Hematopoietic multipotent progenitor cell treated with erythropoietin and hydrocortisone succinate and interleukin-3 and kit ligand, for 8 days (in vitro differentiated cells): ENCODE measurements at places on chromosomes 3 and 15.

GRCh38 chr3:2303566-2303965 is 204.9 kb downstream of the CNTN4 start:
- DNase-seq: no peak

- no peak for DNase-seq
Measured at GRCh38 chr3:196360586-196360985, 22.4 kb upstream of the TM4SF19 start.

DNA sequence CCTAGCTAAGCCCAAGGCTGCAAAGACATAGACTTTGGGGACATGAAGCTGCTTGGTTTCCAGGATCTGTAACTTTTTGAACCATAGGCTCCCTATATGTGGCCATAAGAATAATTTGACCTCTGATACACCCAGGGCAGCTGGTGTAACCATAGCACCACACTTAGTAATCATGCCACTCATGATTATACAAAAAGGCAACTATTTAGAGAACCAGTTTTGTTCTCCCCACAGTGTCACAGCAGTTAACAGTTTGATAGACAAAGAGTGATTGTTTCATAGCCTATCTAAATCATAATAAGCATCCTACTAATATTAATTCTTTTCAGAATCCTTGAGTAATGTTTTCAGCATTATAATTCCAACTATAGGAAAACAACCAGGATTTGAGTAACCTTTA is 334.9 kb downstream of the NEK10 start:
- DNase-seq: no peak

- no peak for DNase-seq
Measured at GRCh38 chr3:38743043-38743442, 73.0 kb downstream of the SCN10A start.

- DNase-seq: no peak
Measured at GRCh38 chr3:46981932-46982471, 2.5 kb downstream of the NBEAL2 start.

GRCh38 chr15:94026458-94027304 is 204.7 kb upstream of the MCTP2 start:
- DNase-seq: no peak

- DNase-seq: no peak
Measured at GRCh38 chr3:58417075-58417474, 16.6 kb downstream of the PDHB start.

GRCh38 chr3:139113231-139113992 is 68.7 kb upstream of the PRR23C start:
- DNase-seq: peak; percentile 51

GRCh38 chr15:37136666-37137065 is 36.3 kb upstream of the MEIS2 start:
- DNase-seq: no peak

- DNase-seq: peak; percentile 4
Measured at GRCh38 chr15:50945725-50946124, 37.2 kb downstream of the AP4E1 start.

GRCh38 chr3:115623044-115623868 is at the start of gene GAP43:
Gene GAP43 (plus strand): TSS chr3:115623510. CDS start chr3:115623690, 180 bp downstream.
- no peak for DNase-seq

DNA sequence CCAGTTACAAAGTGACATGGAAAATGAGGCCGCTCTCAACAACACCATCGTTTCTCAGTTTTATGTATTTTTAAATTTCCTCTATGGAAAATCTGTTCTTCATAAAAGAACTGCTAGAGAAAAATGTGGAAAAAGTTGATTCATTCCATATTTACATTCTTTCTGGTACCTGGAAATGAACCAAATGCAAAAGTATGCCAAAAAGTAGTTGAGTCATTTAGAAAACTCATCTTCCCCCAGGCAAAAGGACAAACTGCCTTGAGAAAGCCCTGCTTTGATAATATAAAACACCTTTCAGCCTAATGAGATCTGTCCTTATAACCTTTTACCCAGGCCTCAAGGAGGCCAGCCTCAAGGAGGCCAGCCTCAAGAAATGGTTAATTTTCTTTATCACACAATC is 283.0 kb upstream of the VEPH1 start:
- DNase-seq: no peak

- no peak for DNase-seq
Measured at GRCh38 chr15:100090411-100090810, 251.4 kb downstream of the ADAMTS17 start.

DNA sequence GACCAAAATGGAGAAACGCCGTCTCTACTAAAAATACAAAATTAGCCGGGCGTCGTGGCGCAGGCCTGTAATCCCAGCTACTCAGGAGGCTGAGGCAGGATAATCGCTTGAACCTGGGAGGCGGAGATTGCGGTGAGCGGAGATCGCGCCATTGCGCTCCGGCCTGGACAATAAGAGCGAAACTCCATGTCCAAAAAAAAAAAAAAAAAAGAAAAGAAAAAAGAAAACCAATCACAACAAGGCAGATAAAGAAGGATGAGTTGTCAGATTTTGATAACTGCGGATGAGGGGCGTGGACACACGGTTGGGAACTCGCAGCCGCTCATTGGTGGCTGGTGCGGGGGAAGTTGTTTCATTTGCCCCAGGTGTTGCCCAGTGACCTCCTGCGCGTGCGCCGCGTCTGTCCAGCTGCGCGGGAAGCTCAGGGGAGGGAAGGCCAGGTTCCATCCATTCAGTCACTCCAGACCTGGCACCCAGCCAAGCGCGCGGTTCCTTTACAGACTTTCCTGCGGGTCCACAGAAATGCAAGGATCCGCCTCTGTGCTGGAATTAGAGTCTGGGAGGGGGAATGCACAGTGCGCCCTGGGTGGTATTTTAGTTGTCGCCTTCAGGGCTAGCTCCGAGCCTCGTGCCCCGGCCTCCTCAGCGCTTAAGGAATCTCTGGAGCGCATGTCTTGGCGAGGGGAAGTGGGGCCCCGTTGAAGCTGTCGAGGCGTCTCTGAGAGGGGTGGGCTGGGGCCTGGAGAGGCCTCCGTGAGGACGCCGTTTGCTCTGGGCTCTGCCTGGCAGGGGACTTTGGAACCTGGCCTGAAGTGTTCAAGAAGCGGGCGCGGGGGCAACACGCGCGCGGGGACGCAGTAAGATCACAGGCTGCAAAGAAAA is 708 bp upstream of the GCHFR start:
- peak; percentile 61 for DNase-seq

GRCh38 chr3:30141927-30142326 is 464.5 kb upstream of the TGFBR2 start:
- no peak for DNase-seq

DNA sequence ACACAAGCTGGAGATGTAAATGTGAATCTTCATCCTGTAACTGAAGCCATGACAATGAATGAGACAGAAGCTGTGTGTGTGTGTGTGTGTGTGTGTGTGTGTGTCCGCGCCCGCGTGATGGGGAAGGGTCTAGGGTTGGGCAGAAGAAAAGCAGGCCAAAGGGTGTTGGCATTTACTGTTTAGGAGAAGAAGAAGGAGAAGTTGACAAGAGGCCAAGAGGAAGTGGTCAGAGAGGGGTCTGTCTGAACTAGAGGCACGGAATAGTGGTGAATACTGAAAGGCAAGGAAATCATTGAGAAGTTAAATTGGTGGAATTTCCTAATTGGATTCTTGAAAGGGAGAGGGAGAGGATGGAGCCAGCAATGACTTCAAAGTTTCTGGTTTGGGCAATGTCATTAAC is 5.6 kb upstream of the NCEH1 start:
- peak; percentile 26 for DNase-seq

- no peak for DNase-seq
Measured at GRCh38 chr3:32224016-32224516, 14.4 kb upstream of the CMTM8 start.

DNA sequence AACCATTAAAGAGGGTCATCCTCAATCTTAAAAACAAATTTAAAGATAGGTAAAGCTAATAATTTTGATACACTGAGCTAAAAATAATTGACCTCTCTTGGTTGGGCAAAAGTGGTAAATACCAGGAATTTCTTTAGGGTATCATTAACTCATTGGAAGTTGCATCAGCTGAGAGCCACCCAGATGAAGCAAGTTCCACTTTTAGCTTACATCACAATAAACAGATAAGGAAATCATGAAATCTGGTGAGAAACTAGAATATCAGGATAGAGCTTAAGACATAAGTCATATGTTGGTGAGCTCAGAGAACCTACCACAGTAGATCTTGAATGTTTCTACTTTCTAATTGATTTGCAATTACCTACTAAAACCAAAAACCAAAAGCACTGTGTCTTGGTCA is 97.4 kb upstream of the SLC2A2 start:
- no peak for DNase-seq

DNA sequence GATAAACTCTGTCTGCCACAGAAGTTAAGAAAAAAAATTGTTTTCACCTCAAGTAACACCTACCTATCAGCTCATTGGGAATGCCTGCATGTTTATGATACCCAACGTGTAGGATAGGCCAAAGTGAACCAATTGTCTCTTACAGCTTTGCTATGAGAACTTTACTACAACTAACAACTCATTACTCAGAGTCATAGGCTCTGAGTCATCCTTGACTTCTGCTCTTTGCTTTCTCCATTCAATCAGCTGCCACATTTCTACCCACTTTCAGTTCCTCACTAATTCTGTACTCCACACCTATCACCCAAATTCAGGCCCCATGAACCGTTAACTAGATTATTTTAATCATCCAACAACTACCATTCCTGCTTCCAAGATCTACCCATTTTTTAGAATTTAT is 843.9 kb downstream of the TUSC7 start:
- no peak for DNase-seq
